Motor neuron (in vitro differentiated cells): ENCODE measurements at places on chromosomes 6 and 20.

DNA sequence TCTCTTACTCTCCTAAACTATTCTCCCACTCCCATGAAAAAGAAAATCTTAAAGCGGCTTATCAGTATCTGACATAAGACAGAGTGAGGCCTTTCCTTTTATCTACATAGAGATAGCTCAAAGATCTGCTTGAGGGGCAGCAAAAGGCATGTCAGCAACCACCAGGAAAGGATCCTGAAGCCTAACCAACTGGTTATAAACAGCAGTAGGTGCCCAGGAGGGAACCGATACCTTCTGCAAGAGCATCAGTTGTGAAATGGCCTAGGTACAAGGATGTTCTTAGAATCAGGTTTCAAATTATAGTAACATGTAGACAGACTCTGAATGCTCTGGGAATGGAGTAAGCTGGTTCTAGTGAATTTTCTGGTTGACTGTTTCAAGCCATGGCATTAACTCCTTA lies 21.4 kb downstream of the JARID2 start:
- no peak for ATAC-seq

GRCh38 chr6:21331235-21331634 lies 262.3 kb upstream of the SOX4 start:
- ATAC-seq, result no peak

- no peak for ATAC-seq
Observed at GRCh38 chr6:105210932-105211531, 31.2 kb upstream of the POPDC3 start.

- peak; percentile 99 for ATAC-seq
Observed at GRCh38 chr6:36285187-36285671, 15.4 kb downstream of the PNPLA1 start.

GRCh38 chr6:6783721-6784120 lies 195.2 kb downstream of the LY86 start:
- no peak for ATAC-seq

DNA sequence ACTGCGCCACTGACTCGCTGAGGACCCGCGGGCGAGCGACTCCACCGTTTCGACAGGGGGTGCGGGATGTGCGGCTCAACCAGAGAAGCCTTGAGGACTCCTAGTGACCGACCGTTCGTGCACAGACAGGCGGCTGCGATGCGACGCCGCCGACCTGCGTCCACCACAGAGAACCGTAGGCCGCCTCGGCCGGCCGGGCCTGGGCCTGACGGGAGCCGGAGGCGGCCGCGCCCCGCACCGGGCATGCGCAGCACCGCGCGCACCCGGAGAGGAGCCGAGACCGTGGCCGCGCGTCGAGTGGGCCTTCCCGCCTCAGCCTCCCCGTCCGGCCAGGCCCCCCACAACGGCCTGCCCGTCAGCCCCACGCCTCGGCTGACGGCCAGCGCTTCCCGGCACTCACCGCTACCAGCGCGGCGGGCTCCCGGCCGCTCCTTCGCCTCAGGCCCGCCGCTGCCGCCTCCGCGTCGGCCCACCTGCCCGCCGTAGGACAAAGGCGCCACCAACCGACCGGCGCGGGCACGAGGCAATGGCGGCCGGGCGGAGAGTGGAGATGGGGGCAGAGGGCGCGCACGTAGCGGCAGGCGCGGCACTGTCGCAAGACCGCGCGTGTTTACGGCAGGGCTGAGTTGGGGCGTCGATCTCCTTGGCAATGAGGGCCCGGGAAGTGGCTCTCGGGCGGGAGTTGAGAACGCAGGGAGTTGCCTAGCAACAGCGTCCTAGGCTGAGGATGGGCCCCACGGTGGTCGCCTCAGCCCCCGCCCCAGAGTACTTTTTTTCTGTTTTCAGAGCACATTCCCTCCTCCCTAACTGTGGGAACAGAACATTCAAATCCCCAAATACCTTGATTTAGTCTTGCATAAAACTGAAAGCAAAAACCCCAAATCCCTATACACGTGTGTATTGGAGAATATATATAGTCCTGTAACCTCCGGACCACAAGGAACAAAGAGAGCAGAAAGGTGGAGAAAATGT lies at the start of gene NCOA5:
Gene NCOA5, minus strand, starts transcription at position 546 of the 972 bp plus-strand sequence. CDS start 10,538 bp downstream, outside the sequence.
- ATAC-seq, result peak; percentile 91

- no peak for ATAC-seq
Observed at GRCh38 chr6:39926668-39927067, 7.6 kb downstream of the MOCS1 start.

DNA sequence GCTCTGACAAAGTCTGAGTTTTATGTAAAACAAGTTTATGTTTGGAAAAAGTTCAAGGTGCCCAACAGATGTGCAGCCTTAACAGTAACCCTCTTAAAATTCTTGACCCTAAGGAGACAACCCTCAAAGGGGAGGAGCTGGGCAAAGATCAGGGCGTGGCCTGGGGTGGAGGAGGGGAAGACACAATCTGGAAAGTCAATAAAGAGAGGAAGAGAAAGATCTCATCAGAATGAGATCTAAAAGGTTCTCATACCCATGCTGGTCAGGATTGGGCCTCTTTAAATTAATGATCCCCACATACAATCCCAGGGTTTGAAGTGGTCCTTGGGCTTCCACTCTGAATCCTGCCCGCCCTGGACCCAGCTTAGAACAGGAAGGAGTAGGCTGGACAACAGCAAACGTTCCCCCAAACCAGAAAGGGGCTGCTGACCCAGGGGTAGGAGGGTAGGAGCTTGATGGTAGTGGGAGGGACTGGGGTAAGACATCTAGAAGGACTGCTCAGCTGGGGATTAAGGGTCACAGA lies 33.0 kb downstream of the FOXP4 start:
- ATAC-seq, result peak; percentile 22

DNA sequence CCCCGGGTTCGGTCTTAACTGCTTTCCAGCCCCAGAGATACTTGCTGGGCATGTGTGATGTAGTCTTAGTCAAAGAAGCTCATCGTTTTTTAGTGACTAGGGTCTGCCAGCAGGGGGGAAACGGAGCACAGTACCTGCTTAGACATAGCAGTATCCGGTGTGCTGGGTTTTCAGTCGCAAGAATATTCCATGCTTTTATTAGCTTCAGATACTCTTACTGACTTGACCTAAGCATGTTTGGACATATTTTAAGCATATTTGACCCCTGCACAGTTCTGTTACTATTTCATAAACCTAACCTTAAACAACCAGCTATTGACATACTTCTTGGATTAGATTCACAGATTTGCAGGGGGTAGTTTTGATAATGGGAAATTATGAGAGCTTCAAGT lies 3.0 kb downstream of the E2F3 start:
- peak; percentile 13 for ATAC-seq

DNA sequence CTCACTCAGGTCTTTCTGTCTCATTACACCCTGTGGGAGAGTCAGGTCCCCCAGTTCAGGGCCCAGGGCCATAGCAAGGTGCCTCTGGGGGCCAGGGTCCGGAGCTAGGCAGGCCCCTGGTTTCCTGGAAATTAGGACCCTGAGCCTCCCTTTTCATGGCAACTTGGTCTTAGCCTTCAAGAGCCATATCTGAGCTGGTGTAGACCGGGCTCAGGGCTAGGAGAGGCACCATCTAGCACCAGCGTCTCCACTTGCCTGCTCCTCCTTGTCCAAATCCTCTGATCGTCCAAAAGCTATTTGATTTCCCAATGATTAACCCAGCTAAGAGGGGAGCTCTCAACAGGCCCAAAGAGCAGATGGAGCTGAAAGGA lies 5.6 kb downstream of the MDFI start:
- ATAC-seq, result no peak

DNA sequence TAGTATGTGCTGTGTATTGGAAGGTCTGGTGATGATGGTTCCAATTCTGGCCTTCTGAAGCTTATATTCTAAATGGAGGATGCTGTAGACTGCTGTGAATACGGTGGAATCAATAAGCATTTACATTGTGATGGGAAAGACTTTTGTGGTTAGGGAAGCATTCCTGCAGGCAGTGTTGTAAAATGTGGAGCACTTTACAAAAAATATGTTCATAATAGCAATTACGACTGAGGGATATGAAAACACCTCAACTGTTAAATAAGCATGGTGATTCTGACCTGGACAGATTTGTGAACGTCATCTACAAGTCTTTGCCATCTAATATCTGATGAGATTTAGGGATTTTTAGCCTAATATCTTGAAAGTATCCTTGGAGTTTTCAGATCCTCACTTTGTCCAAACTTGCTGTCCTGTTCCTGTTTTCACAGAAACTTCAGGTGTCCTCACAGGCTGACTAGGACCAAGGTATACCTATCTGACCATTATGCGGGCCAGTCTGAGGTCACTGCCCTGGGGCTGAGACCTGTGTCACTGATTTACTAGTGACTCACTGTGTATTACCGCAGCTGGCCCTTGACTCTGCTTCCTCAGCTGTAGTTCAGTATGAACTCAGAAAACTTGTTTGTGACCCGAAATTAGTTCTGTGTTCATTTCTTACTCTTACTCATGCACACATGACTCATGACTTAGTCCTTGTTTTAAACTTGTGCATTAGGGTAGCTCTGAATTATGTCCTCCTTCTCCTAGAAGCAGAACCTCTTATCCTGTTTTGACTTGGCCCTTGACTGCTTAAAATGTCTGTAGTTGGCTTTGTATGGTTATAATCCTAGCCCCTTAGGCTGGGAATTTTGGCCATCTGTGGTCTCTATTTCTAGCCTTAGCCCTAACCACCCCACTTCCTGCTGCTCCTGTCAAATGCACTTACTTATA lies 343.0 kb downstream of the CDKAL1 start:
- ATAC-seq, result peak; percentile 29

DNA sequence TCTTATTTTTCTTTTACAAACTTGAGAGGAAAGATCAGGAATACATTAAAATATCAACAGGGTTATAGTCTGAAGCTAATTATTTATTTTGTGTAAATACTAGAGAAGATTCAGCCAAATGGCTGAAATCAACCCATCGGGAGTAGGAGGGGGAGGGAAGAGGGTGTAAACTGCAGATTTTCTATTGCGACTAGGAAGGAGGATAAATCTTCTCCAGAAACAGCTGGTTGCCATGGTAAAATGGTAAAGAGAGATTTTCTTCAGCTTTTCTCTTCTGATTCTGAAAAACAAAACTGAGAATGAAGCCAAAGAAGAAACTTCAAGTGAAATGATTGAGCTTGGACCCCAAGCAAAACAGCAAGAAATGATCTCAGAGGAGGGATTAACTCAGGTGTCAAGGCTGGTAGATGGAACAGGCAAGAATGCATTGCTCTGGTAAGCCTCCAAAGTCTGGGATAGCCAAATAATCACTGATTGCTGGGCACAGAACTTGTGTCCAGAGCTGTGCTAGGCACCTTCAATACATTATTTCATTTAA lies 193.5 kb upstream of the SPTLC3 start:
- ATAC-seq, result no peak

GRCh38 chr6:35186571-35186970 lies 27.2 kb upstream of the SCUBE3 start:
- no peak for ATAC-seq

DNA sequence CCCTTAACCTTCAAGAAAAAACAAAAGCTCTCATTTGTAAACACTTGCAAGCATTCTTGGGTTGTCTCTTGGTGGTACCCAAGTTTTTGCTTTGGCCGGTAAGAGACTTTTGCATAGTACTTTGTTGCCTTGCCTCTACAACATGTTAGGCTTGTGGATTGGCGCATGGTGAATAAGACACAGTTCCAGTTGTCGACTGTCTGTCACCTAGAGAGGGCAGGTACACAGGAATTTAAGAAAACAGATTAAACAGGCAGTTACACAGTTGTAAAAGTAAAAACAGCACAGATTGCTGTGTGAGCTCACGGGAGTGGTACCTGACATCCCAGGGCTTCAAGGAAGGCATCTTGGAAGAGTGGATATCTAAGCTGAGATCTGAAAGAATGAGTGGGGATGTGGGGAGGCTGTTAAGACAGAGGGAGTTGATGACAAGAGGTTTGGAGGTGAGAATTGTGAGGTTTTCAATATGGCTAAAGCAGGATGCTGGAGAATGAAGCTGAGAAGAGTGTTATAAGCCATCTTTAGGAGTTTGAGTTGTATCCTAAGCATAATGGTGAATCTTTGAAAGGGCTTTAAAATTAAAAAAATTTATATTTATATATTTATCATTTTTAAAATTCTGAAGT lies 19.2 kb downstream of the UTRN start:
- ATAC-seq, result no peak

- ATAC-seq, result no peak
Observed at GRCh38 chr6:89758830-89759229, 60.8 kb downstream of the MDN1 start.

DNA sequence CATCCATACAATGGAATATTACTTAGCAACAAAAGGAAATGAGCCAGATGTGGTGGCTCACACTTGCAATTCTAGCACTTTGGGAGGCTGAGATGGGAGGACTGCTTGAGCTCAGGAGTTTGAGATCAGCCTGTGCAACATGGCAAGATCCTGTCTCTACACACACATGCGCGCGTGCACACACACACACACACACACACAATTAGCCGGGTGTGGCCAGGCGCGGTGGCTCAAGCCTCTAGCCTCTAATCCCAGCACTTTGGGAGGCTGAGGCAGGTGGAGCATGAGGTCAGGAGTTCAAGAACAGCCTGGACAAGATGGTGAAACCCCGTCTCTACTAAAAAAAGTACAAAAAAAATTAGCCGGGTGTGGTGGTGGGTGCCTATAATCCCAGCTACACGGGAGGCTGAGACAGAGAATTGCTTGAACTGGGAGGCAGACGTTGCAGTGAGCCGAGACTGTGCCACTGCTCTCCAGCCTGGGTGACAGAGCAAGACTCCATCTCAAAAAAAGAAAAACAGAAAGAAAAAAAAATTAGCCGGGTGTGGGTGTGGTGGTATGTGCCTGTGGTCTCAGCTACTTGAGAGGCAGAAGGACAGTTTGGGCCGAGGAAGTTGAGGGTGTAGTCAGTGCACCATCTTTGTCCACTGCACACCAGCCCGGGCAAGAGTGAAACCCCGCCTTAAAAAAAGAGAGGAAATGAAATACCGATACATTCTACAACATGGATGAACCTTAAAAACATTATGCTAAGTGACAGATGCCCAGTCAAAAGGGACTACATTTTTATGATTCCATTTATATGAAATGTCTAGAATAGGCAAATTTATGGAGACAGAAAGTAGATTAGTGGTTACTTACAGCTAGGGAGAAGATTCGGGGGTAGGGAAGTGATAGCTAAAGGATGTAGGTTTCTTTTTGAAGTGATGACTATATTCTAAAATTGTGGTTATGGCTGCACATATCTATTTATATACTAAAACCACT lies 52.5 kb downstream of the RBL1 start:
- no peak for ATAC-seq

DNA sequence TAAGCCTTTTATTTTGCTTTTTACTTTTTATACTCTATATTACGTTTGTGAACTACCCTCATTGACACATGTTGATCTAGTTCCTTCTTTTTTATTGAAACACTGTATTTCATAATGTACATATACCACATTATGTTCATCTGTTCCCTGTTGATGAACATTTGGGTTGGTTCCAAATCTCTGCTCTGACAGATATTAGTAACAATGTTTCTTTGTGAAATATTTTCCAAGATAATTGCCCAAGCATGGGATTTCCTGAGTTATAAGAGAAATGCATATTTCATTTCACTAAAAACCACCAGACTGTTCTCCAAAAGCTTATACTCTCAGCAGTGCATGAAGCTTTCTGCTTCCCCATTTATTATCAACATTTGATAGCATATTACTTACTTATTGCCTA lies 44.2 kb upstream of the TNFRSF21 start:
- ATAC-seq, result no peak
